ENCODE measurements at places on chromosomes 1 and 21.

GRCh38 chr1:14567056-14567455 is 31.4 kb upstream of the KAZN start:
- peak; percentile 49 for DNase-seq

DNA sequence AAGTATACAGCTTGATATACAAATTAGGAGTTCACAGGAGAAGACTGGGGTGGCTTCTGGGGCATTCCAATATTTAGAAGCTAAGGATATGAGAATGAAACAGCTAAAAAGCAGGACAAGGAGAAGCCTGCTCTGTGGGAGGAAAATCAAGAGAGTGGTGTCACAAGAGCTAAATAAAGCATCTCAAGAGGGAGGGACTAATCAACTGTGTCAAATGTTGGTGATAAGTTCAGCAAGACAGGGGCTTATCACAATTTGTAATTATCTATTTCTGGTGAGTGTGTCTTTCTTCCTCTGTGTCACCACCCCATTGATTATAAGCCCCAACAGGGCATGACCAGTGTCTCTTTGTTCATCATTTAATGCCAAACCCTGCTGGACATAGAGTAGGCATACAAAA is 295.8 kb upstream of the DUSP10 start:
- DNase-seq = no peak

DNA sequence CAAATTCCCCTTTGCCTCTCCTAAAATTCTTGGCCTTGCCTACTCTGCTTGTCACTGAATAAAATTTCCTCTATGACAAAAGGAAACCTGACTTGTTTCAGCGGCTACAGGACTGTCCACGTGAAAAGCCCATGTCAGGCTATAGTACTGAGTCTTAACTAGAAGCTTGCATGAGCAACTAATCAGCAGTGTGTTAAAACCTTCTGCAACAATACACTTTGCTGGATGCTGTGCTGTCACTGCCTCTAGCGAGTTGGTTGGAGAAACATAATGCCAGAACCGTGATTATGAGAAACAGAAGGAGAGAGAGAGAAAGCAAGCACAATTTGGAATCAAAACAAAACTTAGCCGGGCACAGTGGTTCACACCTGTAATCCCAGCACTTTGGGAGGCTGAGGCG is 25.7 kb upstream of the SLC30A10 start:
- no peak for DNase-seq

GRCh38 chr1:222665964-222666363 is 46.3 kb downstream of the AIDA start:
- no peak for DNase-seq

- peak; percentile 70 for DNase-seq
These were observed 2.1 kb upstream of the UBE2T start for GRCh38 chr1:202343652-202344349.

GRCh38 chr1:223088713-223089240 is 54.3 kb downstream of the TLR5 start:
- DNase-seq = no peak

Measured in SK-MEL-5 (cell line).